Left colon (tissue), 2 donors: ENCODE measurements at places on chromosomes 16 and 17. TPM values are rescaled to one million over a fixed set of nuclear protein-coding genes. Genes with fewer than 3 reads are reported as not detected.

- no peak for DNase-seq
Observed at GRCh38 chr17:6894206-6894528, 62.6 kb upstream of the TEKT1 start.

DNA sequence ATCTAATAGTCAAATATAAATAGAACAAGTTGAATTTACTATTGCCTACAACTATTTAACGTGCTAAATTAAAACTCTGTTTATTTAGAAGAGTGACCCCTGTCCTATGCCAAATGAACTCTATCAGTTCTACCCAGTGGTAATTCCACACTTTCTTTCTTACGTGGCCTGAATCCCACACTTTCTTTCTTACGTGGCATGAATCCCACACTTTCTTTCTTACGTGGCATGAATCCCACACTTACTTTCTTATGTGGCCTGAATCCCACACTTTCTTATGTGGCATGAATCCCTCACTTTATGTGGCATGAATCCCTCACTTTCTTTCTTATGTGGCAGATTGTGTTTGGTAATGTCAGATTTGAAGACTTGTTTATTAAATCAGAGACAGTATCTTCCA, 6.2 kb downstream of the FOXK2 start:
- no peak for DNase-seq

DNA sequence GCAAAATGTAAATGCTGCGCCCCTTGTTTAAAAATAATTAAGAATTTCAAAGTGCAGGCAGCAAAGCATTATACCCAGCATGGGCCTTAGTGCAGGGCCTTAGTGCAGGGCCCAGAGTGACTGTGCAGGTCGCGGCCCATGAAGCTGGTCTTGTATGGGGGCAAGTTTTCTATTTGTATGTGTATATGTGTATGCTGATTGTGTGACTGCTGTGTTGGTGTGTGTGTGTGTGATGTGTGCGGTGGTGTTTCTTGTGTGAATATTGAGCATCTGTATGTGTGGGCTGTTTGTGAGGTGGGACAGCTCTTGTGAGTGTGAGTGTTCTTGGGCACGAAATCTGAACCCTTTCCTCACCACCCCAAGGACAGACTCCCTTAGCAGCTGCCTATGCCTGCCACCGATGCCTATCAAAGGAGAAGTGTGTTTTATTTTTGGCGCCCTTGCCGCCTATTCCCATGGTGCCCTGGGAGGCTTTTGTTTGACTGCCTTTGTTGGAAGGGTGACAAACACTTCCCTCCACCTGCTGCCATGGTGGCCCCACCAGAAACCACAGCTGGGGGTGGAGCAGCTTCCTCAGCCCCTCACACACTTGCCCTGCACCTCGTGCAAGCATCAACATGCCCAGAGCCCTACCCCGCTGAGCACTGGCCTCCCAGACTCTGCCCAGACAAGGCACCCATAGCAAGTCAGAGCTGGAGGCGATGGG, 18.0 kb downstream of the CCR7 start:
- peak; percentile 24 for DNase-seq

GRCh38 chr17:9131371-9131770, 110.1 kb downstream of the NTN1 start:
- no peak for DNase-seq

GRCh38 chr16:86604436-86605193, 26.3 kb downstream of the FOXL1 start:
- DNase-seq: no peak

GRCh38 chr17:47009759-47010594, 30.9 kb upstream of the RPRML start:
- DNase-seq: no peak

- DNase-seq: no peak
Observed at GRCh38 chr17:4569591-4569990, 9.2 kb upstream of the GGT6 start.

The TEKT5 gene
- 0.52 TPM for total RNA-seq

The MEIOB gene
- total RNA-seq: not detected

The VMO1 gene
- total RNA-seq: 0.79 TPM

The KRTAP4-5 gene
- total RNA-seq: not detected

The HCRT gene
- total RNA-seq: not detected

The TPSD1 gene
- total RNA-seq: 0.18 TPM
